CD8-positive, alpha-beta T cell (primary cell): ENCODE measurements at places on chromosomes 6 and 20.

DNA sequence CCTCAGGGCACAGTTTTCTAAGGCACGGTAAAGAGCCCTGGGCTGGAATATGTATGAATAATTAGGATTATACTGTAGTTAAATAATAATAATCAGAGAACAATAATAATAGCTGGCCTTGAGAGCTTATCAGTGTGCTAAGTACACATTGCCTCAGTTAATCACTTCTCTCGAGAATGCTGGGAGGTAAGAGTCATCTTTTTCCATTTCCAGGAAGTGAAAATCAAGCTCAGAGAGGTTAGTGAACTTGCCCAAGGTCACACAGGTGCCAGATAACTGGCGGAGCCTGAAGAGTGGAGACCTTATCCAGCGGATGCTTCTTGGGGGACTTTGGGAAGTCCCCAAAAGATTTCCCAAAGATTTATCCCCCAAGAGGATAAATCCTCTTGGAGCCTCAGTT is 19.4 kb upstream of the CBFA2T2 start:
- DNase-seq: no peak

DNA sequence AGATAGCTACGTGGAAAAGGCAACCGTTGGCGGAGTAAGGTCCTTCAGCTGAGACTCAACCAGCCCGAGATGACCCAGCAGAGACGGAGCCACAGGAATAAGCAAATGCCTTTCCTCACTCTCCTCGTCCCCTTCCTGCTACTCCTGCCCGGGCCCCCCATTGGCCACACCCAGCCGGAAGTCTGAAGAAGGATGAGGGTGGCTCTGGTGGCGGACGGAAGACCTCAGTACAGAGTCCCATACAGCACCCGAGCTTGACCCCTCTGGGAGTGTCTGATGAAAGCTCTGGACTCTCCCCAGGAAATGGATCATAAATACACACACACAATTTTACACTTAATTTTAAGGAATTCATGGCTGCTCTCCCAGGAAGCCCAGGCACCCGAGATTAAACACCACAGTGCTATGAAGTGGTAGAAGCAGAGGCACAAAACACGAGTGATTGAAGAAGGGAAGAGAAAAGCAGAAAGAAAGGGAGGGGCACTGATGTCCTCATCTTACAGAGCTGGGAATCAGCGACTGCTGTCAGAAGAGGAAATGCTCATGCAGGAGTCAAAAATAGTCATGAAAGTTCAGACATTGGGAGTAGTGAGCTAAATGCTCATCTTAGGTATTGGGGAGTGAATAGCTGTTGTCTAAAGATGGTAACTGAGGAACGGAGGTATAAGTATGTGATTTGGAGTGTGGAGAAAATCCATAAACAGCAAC is 125.6 kb downstream of the BANF2 start:
- no peak for DNase-seq

- no peak for DNase-seq
Observed at GRCh38 chr6:20709451-20709850, 175.2 kb downstream of the CDKAL1 start.

GRCh38 chr6:137013738-137014602 is 30.8 kb downstream of the IL20RA start:
- no peak for DNase-seq

- DNase-seq: no peak
Observed at GRCh38 chr20:17225851-17226409, 910 bp upstream of the PCSK2 start.

GRCh38 chr6:53696341-53696740 is 30.8 kb upstream of the KLHL31 start:
- no peak for DNase-seq

- no peak for DNase-seq
Observed at GRCh38 chr6:80280262-80281010, 174.0 kb downstream of the BCKDHB start.

GRCh38 chr20:24118034-24118433 is 129.5 kb upstream of the GGTLC1 start:
- DNase-seq: no peak

DNA sequence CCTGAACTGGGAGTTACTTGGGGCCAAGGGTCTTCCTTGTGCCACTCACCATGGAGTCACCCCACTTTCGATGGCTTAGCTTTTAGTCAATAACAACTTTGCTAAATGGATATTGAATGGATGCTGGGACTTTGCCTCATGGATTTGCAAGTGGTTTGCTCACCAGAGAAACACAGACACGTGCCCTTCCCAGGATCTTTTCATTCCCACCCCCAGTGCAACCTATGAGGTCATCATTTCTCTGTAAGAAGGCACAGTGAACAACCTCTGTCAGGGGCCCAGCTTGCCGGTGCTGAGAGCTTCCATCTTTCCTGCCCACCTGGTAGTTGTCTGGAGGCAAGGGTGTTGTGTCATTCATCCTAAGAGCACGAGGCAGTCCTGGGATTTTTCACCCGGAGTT is 256.8 kb upstream of the PMEPA1 start:
- DNase-seq: no peak

DNA sequence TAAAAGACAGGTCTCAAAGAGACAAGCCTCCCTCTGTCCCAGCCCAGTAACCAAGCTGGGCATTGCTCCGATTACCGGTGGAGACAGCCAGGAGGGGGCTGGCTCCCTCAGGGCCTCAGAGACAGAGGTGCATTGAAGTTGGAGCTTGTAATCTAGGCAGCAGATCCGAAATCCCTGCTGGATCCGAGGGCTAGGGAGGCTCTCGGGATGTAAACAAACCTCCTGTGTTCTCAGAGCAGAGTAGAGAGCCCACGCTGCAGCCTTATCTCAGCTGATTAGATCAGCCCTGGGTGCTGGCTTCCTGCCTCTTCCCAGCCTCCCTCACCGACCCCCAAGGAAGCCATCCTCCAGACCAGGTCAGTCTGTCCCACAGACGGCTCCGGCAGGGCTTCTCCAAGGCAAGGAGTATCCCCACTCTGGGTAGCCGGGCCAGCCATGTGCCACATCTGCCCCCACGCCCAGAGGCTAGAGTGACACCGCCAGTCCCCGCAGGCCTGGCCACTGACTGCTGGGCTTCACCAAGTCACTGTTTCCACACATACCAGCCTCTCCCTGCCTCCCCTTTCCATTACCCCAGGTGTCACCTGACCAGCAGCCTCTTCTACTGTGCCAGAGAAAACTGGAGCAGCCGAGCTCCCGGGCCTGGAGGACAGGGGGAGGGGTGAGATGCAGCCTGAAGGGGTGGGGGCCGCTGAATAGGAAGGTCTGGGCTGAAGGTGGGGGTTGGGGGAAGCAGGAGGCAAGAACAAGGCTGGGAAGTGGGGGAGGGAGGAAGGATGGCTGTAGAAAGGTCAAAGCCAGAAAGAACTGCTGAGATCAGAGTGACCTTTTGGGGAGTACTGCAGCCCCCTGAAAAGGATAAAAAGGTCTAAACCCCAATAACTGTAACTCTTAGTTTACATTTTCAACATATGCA is 6.0 kb downstream of the SDC4 start:
- DNase-seq: no peak

DNA sequence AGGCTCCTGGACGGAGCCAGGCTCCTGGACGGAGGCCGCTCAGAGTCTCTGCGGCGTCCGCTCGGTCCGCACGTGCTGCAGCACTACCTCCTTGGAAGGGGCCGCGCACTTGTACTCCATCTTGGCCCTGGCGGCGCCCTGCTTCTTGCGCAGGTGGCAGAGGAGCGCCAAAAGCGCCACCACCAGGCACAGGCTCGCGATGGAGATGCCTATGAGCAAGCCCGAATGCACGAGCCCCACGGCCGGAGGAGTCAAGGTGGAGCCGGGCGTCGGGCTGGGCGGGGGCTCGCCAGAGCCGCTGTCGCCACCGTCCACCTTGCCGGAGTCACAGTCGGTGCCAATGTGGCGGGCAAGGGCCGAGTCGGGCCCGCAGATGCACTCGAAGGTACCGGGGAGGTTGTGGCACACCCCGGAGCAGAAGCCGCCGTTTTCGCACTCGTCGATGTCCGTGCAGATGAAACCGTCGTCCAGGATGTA is 1.7 kb downstream of the THBD start:
- no peak for DNase-seq
